Right lung (tissue), 10 donors: ENCODE measurements at places on chromosomes 16 and 17. TPM values are rescaled to one million over a fixed set of nuclear protein-coding genes. Genes with fewer than 3 reads are reported as not detected.
A peak's percentile ranks its signal among the peaks of the same experiment; 100 is the strongest.

CSH1 gene
- polyA plus RNA-seq: 0.57 TPM

GRCh38 chr17:7832431-7832830 lies 1.6 kb upstream of the KDM6B start:
- DNase-seq: no peak

- DNase-seq: no peak
Observed at GRCh38 chr17:70295329-70295728, 126.0 kb downstream of the KCNJ2 start.

GRCh38 chr17:36829676-36830075 lies 107.6 kb upstream of the LHX1 start:
- no peak for DNase-seq

DNA sequence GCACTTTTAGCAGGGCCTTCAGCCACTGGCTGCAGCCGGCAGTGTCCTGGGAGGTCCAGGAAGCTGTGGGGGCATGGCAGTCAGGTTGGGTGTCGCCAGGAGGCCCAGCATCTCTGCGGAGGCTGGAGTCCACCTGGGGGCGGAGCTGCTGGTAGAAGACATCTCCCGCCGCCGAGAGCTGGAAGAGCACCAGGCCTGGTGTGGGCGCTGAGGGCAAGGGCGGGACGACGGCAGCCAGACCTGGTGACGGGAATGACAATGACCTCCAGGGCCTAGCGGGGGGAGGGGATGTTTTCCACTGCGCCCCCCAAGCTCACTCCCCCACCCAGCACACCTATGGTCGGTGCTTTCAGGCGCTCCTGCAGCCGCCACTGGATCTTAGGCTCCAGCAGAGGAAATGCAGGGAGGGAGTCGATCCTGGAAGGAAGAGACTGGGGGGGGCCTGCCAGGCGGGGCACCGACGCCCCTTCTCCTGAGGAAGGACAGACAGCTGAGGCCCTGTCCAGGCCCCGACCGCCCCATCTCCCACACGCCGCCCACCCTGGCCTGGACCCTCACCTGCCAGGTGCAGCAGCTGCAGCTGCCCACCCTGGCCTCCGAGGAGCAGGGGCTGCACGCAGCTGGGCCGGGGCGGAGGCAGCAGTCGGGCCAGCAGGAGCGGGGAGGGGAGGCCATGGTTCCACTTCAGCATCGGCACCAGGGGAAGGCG lies 7.1 kb downstream of the TAF1C start:
- DNase-seq: no peak

DNA sequence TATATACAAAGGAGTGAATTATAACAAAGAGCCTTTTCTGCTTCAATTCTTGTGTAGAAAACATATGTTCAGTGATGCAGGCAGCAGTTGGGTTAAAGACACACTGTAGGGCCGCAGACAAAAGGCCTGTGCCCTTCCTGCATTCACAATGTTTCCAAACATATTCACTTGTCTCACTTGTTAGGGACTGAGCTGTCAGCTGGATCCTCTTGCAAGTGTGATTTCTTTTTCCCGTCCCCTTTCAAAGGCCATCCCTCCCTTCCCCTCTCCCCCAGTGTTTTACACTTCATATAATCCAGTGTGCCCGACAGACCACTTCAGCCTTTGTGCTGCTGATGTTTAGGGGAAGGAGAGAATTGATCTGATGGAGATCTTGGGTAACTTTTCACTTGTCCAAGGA lies 217.0 kb downstream of the FTO start:
- DNase-seq: no peak

DNA sequence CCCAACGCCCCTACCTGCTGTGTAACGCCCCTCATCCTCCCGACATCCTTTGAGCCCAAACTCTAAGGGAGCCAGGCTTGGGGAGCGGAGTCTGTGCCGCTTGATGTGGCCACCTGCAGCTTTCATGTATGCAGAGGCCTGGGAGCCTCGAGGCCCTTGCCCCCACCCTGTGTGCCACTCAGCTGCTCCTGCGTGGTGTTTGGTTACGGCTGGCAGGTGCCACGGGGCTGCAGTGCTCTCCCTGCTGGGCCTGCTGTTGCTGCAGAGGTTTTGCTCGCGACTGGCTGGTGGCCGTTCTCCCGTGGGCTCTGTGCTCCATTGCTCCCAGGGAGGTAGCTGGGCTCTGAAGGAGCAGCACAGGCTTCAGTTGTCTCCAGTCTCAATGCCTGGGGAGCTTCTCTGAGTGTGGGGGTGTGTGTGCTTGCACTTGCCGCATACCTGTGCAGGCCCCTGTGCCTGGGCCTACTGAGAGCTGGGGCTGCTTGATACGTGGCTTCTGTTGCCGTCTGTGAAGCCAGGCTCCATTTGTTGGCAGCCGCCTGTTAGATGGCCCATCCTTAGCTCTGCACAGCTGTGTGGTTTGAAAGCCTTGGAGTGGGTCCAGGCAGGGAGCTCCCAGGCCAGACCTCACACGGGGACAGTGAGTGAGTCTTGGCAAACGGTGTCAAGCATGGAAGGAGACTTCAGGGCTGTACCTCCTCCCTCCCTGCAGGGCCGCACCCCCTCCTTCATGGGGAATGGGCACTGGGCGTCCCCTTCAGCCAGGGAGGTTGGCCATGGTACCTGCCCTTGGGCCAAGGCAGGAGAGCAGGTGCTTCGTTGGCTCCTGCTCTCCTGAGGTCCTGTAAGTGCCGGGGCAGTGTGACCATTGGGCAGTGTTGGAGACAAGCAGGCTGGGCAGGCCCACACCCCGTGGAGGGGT lies 47.2 kb downstream of the PDPK1 start:
- DNase-seq: peak; percentile 60

IRF8 gene
- 10.2 TPM for polyA plus RNA-seq

- no peak for DNase-seq
Observed at GRCh38 chr16:51159865-51160264, 8.8 kb upstream of the SALL1 start.

CLDN7 gene
- 35.1 TPM for polyA plus RNA-seq

DNA sequence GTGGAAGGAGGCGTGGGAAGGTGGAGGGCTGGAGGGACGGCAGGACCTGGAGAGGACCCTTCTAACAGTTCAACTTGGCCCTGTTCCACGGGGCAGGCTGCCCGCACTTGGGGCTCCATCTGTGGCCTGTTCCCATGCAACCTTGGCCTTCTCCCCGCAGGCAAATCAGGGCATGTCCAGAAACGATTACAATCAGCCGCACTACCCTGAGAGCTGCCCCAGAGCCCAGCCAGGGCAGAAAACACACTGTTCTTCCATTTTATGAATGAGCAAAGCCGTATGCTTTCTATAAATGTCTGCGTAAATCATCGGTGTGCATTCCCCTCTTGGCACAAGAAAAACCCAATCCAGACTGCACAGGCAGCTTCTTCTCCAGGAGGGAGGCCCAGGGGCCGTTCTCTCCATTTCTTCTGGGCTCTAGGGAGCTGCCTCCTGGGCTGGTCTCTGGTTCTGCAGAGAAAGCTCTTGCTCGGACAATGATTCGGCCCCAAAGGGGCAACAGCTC lies 228.7 kb downstream of the SOX9 start:
- no peak for DNase-seq

- no peak for DNase-seq
Observed at GRCh38 chr17:38724337-38724988, 5.7 kb upstream of the CISD3 start.

ATAD5 gene
- polyA plus RNA-seq: 4.9 TPM

DNA sequence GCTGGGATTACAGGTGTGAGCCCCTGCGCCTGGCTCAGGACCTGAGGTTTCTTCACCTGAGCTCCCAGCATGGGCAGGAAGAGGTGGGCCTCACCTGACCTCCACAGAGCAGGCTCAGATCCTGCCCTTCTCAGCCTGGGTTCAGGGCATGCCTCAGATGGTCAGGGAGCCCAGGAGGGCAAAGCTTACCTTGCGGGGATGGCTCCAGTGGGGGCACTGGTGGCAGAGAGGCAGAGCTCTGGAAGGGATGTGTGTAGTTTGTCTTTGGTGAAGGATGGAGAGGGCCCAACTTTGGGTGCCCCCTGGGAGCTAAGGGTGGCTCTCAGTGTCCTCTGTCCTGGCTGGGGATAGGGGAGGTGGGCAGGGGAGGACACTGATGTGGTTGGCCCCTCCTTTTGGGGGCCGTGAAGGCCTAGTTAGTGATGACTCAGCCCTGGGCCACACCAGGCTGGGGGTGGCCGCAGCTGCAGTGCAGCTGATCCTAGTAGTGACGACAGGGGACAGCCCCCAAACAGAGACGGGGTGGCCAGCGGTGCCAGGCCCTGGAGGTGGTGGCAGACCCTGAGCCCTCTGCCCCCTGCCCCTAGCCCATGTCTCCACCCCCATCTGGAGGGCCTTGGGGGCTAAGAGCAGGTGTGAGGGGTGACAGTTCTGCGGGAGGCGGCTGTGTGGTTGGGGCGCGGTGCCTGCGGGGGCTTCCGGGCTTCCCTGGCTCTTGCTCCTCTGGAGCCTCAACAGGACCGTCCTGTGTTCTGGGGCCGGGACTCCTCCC lies 5.8 kb downstream of the NHERF2 start:
- no peak for DNase-seq

GRCh38 chr16:79380995-79381602 lies 219.4 kb downstream of the MAF start:
- no peak for DNase-seq

- DNase-seq: no peak
Observed at GRCh38 chr17:42118545-42118944, 2.6 kb downstream of the KAT2A start.

DNA sequence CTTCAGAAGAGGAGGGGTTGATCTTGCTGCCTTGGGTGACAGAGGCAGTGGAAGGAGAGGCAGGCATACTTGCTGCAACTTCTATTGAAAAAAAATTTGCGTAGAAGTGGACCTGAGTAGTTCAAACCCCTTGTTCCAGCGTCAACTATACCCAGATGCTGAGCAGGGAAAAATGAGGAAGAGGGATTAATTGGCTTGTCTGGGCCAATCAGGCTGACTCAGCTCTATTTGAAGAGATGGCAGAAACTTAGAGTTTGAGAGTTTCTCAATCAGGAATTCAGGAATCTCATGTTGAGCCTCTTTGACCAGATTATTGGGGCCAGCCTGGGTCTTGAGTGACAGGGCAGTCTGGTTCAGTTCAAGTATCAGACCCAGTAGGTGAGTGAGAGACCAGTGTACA lies 17.6 kb downstream of the CASC3 start:
- no peak for DNase-seq

ABCC6 gene
- polyA plus RNA-seq: 18.3 TPM

DNA sequence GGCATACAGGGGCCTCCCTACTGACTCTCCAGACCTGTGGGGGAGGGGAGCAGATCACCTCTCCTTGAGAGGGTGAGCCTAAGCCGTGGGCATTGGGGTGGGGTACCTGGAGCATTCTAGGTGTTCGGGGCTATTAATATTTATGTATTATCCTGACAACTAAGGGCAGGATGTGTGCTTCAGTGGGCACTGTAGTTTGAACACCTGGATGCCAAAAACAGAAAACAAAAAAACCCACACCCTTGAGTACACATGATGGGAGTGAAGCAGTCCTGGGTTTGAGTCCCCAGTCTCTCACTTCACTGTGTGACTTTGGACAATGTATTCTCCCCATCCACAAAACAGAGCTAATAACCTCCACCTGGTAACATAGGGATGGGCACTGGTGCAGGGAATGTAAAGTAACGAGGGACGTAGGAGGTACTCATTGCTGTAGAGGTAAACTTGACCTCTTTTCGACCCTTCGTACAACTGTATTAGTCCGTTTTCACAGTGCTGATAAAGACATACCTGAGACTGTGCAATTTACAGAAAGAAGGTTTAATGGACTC lies 257.8 kb downstream of the CPPED1 start:
- DNase-seq: no peak

DNA sequence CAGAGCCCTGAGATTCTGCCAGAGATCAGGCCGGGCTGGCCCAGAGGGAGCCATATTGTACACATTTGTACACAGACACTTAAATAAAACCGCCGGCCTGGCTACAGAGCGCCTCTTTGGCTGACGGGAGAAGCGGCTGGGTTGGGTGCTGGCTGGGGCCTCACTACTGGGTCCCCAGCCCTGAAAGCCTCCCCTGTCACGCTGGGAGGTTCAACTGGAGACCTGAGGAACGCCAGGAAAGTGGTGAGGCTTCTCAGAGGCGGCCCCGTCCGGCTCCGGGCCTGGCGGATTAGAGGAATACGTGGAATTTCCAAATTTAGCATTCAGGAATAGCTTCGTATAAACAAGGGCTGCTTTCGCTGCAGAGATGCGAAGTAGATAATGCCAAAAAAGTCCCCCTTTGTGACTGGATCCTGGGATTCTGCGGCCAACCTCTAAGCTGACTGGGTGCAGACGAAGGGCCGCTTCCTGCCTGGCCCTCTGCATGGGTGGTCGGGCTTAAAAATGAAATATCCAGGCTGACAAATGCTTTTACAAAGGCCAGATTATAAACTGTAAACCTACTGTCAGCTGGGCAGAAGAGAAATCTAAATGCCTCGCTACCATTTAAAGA lies 252.4 kb downstream of the IRF8 start:
- DNase-seq: peak; percentile 38

HOXB1 gene
- not detected for polyA plus RNA-seq

- no peak for DNase-seq
Observed at GRCh38 chr17:39283896-39284295, 58.2 kb upstream of the STAC2 start.

GRCh38 chr17:44122816-44123355 lies 555 bp downstream of the HDAC5 start:
- DNase-seq: no peak

- no peak for DNase-seq
Observed at GRCh38 chr16:67228034-67228785, 1.3 kb downstream of the TMEM208 start.

- peak; percentile 82 for DNase-seq
Observed at GRCh38 chr17:82592767-82593589, 55.3 kb downstream of the WDR45B start.

TP53TG3F gene
- not detected for polyA plus RNA-seq

GDPD1 gene
- polyA plus RNA-seq: 10.7 TPM

GRCh38 chr16:70529051-70529777 lies 5.6 kb downstream of the SF3B3 start:
- DNase-seq: no peak

DNA sequence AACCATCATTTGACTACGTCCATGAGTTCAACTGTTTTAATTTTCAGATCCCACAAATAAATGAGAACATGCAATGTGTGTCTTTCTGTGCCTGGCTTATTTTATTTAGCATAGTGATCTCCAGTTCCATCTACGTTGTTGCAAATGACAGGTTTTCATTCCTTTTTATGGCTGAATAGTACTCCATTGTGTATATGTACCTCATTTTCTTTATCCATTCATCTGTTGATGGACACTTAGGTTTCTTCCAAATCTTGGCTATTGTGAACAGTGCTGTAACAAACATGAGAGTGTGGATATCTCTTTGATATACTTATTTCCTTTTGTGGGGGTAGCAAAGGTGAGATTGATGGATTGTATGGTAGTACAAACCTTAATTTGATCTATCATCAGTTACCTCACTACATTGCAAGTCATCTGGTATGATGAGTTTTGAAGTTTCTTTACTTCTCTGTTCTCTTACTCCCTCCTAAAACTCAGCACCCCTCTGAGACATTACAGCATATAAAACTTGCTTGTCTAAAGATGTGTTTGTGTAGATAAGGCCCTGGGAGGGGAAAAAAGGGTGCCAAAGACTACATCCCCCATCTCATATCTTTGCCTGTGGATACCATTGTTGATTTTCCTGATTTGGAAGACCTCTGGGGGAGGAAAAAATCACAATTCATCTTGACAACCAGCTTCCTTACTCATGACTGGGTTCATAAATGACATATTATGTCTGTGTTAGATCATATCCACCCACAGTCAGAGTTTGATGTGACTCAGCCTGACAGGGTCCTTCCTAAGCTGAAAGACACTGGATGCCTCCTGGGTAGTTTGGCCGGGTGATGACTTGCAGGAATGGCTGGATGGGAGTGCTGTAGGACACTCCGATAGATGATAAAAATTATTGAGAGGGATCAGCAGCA lies 47.6 kb downstream of the ABCA9 start:
- DNase-seq: no peak
